ENCODE measurements at places on chromosomes 1 and 21.

- no peak for DNase-seq
Observed at GRCh38 chr1:77899647-77900320, 11.4 kb downstream of the NEXN start.

- DNase-seq: no peak
Observed at GRCh38 chr1:23343221-23344110, 618 bp downstream of the HNRNPR start.

GRCh38 chr21:41653954-41654491 lies 112.8 kb downstream of the RIPK4 start:
- no peak for DNase-seq

DNA sequence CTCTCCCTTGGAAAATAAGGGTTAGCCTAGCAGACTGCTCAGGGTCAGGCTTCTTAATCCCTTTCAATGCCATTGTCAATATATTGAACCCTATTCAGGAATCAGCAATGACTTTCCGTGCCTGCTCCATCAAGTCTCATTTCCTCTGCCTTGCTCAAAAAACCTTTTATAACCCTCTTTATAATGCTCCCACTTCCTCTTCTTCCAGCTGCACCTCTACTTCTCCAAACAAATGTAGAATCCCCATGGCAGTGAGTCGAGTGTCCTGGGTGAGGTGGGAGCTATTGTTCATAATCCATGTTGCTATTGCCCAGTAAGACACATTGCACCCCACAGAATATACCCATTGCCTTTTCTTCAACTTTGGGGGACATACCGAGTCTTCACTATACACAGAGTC lies 58.6 kb downstream of the OLIG1 start:
- DNase-seq: no peak

DNA sequence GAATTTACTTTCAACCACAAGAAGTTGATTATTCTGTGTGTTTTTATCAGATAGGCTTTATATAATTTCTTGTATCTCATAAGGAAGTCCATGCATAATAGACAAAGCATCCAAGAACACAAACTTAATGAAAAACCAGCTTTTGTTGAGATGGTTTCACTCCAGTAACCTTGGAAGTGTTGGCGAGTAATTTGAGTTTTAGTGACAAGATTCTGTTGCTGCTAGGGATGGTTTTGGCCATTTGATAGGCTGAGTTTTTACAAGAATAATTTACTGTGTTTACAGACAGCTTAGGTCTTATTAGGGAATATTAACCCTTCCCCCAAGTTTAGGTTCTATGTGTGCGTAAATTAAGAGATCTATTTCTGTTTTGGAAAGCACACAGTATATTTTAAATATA lies 513.6 kb downstream of the USP25 start:
- DNase-seq: no peak

DNA sequence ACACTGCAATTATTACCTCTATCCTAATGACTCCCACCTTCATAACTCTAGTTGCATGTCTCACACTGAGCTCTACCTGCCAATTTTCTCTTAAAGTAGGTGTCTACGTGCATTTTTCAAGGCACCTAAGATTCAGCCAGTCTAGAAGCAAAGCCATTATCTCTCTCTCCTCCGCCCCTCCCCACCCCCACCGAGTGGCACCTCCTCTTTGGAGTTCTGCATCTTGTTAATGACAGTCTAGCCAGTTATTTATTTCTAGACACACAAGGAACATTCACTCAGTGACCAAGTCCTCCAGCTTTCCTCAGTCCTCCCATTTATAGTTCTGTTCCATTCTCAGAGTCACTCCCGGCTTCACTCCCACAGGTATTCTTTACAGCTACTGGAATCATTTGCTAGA lies 47.6 kb downstream of the ASTN1 start:
- no peak for DNase-seq

DNA sequence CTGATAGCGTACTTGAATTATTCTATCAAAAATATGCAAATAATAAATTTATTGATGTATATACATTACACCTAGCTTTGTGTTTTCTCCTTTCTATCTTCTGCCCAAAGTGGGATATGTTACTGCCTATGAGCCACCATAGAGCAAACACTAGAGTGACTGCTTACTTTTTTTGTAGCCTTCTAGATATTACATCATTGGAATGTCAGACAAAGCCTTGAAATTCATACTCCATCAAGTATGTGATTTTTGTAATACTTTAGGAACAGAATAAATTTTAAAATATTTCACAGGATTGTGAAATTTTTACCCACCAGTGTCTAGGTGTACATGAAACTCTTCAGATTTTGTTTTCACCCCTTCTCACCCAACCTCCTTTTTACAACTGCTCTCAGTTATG lies 787.6 kb downstream of the USP25 start:
- no peak for DNase-seq

- DNase-seq: no peak
Observed at GRCh38 chr21:34946385-34946840, 102.7 kb downstream of the RUNX1 start.

DNA sequence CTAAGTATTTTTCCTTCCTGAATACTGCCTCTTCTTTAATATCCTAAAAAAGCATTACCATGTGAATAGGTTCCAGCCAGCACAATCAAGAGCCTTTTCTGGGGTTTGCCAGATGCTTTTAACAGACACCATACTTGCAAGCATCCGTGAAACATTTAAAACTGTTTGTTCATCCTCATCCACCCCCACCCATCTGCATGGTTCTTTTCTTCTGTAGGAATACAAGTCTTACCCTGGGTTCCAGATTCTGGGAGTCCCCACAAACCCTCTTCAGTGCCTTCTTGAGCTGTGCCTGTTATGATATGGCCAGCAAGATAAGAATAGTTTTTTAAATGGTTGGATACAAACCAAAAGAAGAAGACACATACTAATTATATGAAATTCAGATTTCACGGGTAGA lies 354.9 kb upstream of the PLXNA2 start:
- DNase-seq: no peak

DNA sequence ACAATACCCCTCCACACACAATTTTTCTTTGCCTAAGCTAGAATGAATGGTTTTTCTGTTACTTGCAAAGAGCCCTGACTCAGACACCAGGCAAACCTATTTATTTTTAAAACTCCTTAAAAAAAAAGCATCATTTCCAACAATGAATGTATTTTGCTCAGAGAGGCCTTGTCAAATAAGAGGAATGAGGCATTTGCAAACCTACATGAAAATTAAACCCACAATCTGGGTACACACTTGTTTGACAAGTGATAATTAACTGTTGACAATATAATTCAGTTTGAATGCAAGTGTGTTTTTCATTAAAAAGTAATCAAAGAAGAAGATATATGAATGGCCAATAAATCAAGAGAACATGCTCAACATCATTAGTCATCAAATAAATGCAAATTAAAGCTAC lies 339.5 kb downstream of the PTPRU start:
- DNase-seq: no peak

- no peak for DNase-seq
Observed at GRCh38 chr1:20729990-20730689, 2.4 kb downstream of the SH2D5 start.

GRCh38 chr1:196611873-196612272 lies 3.6 kb upstream of the KCNT2 start:
- DNase-seq: no peak

GRCh38 chr21:38312822-38313221 lies 56.0 kb downstream of the KCNJ15 start:
- no peak for DNase-seq

DNA sequence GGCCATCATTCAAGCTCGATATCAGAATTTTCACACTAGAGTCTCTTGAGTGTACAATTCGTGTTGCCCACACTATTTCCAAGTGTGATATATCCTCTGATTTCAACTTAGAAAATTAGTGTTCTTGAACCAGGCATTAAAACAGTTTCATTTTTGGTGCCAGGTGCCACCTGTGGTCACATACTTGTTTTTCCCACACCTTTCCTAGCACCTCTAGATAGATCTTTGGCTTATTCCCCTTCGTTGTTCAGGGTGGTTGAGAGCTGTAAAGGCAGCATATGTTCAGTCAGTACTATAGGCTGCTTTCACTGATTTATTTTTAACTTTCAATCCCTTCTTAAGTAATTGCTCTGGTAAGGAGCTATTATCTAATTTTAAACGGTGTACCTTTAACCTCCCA lies 131.1 kb downstream of the NEK7 start:
- DNase-seq: no peak

GRCh38 chr1:177786176-177786745 lies 183.6 kb downstream of the SEC16B start:
- no peak for DNase-seq

DNA sequence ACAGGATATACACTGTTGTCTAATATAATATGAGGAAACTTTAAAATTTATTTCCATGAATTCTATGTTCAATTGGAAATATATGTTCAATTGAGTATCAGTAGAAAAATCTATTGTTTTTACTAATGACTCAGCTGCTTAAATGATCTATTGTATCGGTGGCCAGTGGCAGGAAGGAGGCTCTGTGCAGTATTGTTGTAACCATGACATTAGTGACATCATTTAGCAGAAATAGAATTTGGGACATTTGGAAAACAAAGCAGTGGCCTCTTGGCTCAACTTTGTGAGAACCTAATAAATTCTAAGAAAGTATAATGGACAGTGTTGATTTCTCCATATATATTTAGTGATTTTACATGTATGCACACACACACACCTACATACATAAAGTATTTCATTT lies 257.4 kb downstream of the PDE4B start:
- no peak for DNase-seq

- DNase-seq: no peak
Observed at GRCh38 chr21:14533499-14534428, 12.4 kb downstream of the SAMSN1 start.

DNA sequence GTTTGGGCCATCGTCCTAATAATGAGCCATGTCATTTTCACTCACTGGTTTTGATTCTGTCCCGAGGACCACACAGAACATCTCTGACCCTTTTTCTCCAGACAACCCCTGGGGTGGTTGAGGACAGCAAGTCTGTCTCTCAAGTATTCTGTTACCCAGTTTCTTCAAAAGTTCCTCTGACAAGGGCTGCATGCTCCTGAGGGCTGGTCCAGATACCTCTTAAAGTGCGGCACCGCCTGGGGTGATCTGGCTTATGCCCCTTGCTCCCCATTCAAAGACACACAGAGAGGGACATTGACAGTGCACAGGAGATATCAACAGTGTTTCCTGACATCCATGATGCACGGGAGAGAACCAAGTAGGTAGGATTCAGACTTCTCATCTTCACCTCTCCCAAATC lies 132.9 kb upstream of the EDN2 start:
- no peak for DNase-seq

- DNase-seq: no peak
Observed at GRCh38 chr21:42251654-42252324, 32.8 kb downstream of the ABCG1 start.

DNA sequence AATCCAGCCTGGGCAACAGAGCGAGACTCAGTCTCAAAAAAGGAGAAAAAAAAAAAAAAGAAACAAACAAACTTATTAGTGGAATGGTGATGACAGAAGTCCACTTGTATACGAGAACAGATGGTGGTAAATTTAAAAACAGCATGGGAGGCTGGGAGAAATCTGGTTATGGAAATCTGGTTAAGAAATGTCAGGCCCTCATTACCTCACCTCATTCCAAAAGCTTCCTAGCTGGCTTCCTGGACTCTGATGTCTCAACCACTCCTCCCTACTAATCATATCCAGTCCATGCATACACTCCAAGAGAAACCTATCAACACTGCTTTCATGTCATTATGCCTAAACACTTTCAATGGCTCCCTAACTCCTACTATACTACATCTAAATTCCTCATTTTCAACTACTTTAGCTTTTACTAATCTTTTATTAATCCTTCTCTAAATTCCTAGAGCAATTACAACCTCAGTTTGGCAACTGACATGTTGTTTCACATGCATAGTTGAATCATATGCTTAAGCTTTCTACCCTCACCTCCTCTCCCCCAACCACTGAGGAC lies 52.9 kb downstream of the FOXJ3 start:
- DNase-seq: no peak

- DNase-seq: no peak
Observed at GRCh38 chr21:27838573-27838972, 871.7 kb upstream of the ADAMTS5 start.

DNA sequence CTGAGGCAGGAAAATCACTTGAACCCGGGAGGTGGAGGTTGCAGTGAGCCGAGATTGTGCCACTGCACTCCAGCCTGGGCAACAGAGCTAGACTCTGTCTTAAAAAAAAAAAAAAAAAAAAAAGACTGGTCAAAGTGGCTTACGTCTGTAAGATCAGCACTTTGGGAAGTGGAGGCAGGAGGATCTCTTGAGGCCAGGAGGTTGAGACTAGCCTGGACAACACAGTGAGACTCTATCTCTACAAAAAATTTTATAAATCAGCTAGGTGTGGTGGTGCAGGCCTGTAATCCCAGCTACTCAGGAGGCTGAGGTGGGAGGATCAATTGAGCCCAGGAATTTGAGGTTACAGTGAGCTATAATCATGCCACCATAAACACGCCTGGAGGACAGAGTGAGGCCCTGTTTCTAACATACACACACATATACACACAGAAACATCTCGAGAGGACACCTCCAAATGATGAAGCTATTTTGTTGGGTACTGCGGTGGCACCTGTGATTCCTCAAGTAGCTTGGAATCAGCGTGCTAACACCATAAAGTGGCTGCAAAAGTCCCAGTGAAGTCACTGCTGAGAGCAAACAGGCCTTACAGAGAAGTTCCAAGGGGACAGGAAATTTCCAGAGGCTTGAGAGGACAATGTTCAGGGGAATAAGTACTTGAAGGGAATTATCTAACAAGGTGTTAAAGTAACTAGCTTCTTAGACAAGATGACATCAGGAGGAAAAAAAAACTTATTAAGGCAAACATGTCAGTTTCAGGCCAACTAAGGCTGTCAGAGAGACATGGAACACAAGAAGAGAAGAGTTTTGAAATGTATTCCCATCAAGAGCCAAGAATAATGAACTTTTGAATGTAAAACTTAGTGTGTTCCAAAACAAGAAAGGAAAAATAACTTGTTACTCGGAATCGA lies 1.3 kb downstream of the NADK start:
- no peak for DNase-seq

DNA sequence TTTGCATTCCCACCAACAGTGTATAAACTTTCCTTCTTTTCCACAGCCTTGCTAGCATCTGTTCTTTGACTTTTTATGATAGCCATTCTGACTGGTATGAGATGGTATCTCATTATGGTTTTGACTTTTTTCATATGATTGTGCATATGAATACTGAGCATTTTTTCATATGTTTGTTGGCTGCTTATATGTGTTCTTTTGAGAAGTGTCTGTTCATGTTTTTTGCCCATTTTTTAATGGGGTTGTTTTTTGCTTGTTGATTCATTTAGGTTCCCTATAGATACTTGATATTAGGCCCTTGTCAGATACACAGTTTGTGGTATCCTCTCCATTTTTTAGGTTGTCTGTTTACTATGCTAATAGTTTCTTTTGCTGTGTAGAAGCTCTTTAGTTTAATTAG lies 185.8 kb upstream of the SPAG17 start:
- no peak for DNase-seq

DNA sequence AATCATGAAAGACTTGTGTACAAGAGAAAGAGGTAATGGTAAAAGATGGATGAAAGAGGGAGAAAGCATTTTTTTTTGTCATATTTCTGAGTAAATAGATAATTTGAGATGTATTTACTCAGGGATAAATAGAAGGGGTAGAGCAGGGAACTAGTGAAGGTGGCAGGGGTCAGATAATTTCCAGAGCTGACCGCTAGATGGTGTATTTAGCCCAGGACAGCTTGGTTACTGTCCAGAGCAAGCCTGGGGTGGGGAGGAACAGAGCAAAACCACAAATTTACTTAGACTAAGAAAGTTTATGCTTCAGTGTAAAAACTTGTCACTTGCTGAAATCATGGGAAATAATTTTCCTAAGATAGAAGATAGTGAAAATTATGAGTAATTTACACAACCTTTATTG lies 91.5 kb downstream of the XCL2 start:
- no peak for DNase-seq

GRCh38 chr1:26094677-26095383 lies 16.8 kb upstream of the PDIK1L start:
- no peak for DNase-seq
